Right atrium auricular region (tissue), 2 donors: ENCODE measurements at places on chromosomes 6 and 20. TPM values are rescaled to one million over a fixed set of nuclear protein-coding genes. Genes with fewer than 3 reads are reported as not detected.

- no peak for DNase-seq
Observed at GRCh38 chr6:17280138-17280537, 1.0 kb upstream of the RBM24 start.

DNA sequence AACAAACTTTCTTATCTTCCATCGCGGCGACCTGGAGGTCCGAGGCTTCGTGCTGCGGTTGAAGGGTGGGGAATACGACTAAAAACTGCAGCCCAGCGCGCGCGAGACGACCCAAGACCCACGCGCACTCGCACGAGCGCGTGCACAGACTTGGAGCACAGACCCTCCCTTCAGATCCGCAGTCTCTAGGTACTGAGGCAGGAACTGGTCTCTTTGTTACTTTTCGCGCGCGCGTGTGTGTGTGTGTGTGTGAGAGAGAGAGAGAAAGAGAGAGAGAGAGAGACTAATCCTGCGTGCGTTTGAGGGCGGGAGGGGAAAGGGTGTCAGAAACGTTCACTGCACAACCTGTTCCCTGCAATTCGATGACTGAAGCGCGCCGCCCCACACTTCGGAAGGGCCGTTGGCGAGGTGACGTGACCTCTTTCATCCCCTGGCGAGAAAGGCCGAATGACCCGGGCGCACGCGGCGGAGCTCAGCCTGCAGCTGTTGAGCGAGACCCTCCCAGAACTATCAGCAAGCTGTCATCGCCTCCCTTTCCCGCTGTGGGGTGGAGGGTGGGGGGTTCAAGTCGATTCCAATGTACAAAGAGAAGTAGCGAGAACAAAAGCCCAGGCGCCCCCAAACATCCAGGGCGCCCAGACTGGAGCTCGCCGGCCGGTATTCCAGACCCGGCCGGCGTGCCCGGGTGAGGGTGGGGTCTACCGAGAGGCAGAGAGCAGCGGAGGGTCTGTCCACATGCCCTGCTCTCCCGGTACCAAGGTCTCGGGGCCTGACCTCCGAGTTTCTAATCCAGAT, 1.5 kb upstream of the TUBB2B start:
- no peak for DNase-seq

GRCh38 chr6:134373282-134373922, 55.5 kb upstream of the SGK1 start:
- DNase-seq: peak; percentile 83

DNA sequence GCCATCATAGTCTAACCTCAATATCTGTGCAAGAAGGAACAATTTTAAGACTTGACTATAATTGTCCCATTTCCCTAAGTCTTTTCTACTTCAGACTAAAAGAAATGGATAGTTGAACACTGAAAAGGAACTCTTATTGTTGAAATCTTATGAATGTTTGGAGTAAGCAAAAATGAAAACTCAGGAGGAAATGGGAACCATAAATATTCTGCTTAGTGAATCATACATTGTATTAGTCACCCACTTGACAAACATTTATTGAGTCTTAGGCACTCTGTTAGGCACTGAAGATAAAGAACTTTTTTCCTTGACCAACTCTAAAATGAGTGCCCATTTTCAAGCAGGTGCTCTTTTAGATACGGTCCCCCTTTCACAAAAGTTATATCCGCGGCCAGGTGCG, 8.7 kb downstream of the CCDC170 start:
- DNase-seq: no peak

GRCh38 chr6:147653631-147654030, 145.1 kb downstream of the SAMD5 start:
- DNase-seq: no peak

- DNase-seq: no peak
Observed at GRCh38 chr6:20819774-20820400, 285.6 kb downstream of the CDKAL1 start.

GRCh38 chr6:152404086-152404857, 232.9 kb downstream of the SYNE1 start:
- no peak for DNase-seq

GRCh38 chr6:141541581-141542324, 591.0 kb upstream of the GJE1 start:
- no peak for DNase-seq

GRCh38 chr6:24763578-24763977, 11.2 kb upstream of the GMNN start:
- no peak for DNase-seq

DNA sequence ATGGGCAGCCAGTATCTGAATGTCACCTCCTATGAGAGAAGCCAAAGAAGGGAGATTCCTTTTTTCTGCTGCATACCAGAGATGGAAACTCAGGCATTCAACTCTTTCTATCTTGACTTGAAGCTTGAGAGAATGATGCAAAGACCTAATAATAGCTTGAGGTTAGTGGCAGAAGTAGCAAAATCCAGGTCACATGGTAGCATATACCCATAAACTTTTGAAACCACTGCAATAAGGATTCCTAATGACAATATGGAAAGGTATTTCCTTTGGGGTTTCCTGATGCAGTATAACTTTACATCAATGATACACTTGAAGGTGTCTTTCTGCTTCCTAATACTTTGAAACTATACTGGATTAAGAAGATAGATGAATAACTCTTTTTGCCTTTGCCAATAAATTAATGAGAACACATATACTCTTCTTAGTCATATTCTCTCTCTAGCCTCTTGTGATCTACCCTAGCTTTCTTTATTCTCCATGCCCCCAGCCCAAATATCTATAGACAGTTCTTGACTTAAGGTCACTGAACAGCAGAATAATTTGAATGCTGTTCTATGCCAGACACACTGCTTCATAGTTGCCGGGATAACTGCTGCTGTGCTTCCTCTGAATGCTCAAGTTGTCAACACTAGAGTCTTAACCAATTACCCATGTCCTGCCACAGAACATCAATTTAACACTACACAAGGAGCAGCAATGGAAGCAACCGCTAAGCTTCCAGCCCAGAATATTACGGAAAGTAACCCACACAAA, 155.5 kb upstream of the SIM1 start:
- DNase-seq: no peak

GRCh38 chr6:82129797-82130196, 117.7 kb downstream of the IBTK start:
- DNase-seq: no peak

- DNase-seq: no peak
Observed at GRCh38 chr6:168550326-168550725, 109.3 kb downstream of the SMOC2 start.

- DNase-seq: no peak
Observed at GRCh38 chr6:129212081-129212480, 329.1 kb downstream of the LAMA2 start.

DNA sequence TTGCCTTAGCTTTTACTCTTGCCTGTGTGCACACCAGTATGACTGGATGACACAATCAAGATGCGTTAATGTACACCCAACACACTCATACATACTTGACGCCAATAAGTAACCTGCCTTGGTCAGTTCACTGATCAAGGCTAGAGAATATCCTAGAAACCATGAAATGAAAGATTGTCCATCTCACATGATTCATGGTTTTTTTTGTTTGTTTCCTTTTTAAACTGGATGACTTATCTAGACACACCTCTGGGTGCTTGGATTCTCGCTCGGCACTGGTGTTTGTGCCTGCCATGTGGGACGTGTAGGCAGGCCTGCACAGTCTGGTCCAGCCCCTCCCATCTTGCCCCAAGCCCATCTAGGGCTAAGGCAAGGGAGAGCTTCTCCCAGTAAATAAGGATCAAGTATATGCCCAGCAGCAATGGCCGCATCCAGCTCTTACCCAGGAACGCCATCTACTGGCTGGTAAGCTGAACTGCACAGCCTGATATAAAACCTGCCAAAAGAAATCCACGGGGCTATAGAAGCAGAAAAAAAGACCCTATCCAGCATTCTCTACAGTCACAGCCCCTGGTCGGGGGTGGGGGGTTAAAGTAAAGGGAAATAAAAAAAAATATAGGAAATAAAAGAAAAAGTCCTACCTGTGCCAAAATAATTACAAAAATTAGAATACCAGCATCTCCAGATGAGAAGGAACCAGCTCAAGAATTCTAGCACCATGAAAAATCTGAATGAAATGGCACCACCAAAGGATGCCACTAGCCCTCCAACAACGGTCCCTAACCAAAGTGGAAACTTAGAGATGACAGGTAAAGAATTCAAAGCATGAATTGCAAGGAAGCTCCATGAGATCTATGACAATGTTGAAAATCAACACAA, 73.3 kb downstream of the OTOR start:
- no peak for DNase-seq

GRCh38 chr6:89063881-89064280, 16.7 kb upstream of the PNRC1 start:
- no peak for DNase-seq

DNA sequence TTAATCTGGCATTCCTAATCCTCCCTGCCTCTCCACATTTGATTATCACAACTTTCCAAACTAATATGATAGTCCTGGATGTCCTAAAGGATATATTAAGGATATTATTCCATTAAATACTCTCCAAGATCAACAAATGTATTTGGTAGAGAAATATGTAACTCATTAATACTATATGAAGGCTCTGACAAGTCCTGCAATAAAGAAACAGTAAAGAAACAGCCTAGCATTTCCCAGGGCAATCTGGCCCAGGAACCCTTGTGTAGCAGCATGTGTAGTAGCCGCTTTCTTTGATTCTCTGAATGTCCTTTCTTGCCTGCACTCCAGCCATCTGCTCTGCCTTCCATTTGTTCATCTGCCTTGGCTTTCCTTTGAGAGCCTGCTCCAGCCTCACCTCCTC, 23.7 kb downstream of the TRAM2 start:
- no peak for DNase-seq

GRCh38 chr6:3876866-3877265, 27.7 kb downstream of the FAM50B start:
- no peak for DNase-seq

GRCh38 chr20:62916703-62917476, 9.4 kb downstream of the DIDO1 start:
- DNase-seq: no peak

The MAP1LC3A gene
- total RNA-seq: 111 TPM

The MAFB gene
- 14.2 TPM for total RNA-seq

The AP5S1 gene
- total RNA-seq: 17.3 TPM

The PDE7B gene
- total RNA-seq: 9.0 TPM

The DSP gene
- total RNA-seq: 229 TPM

The ZNF831 gene
- total RNA-seq: 0.19 TPM

The IL17F gene
- not detected for total RNA-seq
